ENCODE measurements at places on chromosomes 5 and 9.

DNA sequence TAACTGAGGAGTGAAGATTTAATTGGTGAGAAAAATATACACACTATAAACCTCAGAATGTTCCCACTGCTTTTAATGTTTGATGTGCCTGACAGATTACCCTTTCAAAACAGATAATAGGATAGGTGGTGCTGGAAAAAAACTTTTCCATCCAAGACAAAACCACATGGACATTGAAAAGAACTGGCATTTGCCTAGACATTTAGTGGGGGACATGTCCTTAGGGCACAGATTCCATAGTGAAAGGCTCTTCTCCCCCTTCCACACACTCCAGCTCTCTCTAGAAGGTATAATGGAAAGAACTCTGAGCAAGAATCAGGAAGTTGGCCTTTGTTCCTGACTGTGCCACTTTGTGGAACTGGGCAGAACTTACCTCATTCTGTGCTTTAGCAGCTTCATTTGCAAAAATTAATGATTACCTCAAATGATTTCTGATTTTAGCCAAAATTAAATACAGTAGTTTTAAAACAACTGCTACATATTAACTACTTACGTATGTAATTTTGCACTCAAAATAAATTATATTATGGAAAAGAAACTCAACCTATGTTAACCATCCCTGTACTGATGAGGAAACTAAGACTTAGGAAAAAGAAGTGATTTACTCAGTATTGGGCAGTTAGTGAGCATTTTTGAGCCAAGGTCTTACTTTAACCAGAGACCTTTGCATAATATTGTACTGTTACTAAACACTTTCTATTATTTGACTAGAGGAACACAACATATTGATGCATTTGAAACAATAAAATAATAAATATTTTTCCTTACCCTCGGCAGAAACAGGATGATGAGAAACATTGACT, 43.3 kb downstream of the TMC1 start:
- no peak for DNase-seq

GRCh38 chr9:84323858-84324257, 16.7 kb downstream of the SLC28A3 start:
- DNase-seq: no peak

- no peak for DNase-seq
These were observed 67.7 kb upstream of the CCL21 start for GRCh38 chr9:34777666-34778065.

DNA sequence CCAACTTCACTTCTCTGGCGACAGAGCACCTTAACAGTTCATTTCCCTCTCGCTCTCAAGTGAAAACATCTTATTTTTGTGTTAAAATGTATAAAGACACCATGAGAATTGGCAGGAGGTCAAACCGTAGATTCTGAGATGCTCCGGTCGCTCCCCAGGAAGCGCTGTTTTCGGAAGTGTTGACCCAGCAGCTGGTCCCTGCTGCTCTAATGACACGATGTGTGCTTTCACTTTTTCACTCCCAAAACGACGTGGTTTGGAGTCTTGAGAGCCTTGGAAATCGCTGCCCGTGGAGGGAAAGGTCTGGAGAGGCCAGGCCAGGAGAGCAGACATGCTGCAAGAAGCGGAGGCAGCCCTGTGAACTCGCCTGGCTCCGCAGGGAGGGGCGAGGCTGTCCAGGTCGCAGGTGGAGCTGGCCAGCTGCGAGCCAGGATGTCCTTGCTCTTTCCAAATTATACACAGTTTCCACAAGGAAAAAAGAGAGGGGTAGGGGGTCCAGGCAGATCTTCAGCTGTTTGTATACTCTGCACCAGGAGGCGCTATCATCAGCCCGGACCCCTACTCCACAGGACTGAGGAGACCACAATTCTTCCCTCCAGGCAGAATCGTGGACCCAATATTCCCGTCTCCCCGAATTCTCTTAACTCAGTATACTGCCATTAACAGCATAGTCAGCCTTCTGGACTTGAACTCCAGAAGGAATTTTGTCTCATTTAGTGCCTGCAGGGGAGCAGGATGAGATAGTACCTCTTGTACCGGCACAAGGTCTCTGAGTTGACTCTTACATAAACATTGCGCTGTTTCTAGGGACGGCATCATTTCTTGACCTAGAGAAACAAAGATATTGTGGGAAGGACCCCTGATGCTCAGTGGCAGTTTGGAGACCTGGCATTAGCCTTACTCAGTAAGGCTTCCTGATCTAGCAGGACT, 248.6 kb upstream of the ANKRD55 start:
- no peak for DNase-seq

- DNase-seq: no peak
These were observed 129.6 kb downstream of the BARX1 start for GRCh38 chr9:93825348-93826115.

Data from NCI-H1105 (cell line).